ENCODE measurements at places on chromosomes 2 and 18. TPM values are rescaled to one million over a fixed set of nuclear protein-coding genes. Genes with fewer than 3 reads are reported as not detected.

- no peak overlapping the region for H3K27ac ChIP-seq
- no peaks in the 10 kb centered on the region for H3K36me3 ChIP-seq
- H3K4me1 ChIP-seq, result no peaks in the 10 kb centered on the region
- no peaks in the 10 kb centered on the region for H3K27me3 ChIP-seq
- H3K4me3 ChIP-seq, result no peak overlapping the region
- DNase-seq, result no peak
These were observed 106.5 kb upstream of the TEX51 start for GRCh38 chr2:126792186-126792585.

- peak; percentile 66 for DNase-seq
- no peak overlapping the region for H3K4me3 ChIP-seq
- H3K27ac ChIP-seq, result no peak overlapping the region
- no peaks in the 10 kb centered on the region for H3K36me3 ChIP-seq
- H3K4me1 ChIP-seq, result no peaks in the 10 kb centered on the region
These were observed 8.6 kb upstream of the MTCL1 start for GRCh38 chr18:8696749-8697211.

- no peaks in the 10 kb centered on the region for H3K4me1 ChIP-seq
- no peak overlapping the region for H3K27ac ChIP-seq
- peak; percentile 78 for DNase-seq
- H3K27me3 ChIP-seq, result no peaks in the 10 kb centered on the region
- no peak overlapping the region for H3K4me3 ChIP-seq
- H3K36me3 ChIP-seq, result no peaks in the 10 kb centered on the region
These were observed 833.8 kb upstream of the PIK3C3 start for GRCh38 chr18:41121116-41121826.

DNA sequence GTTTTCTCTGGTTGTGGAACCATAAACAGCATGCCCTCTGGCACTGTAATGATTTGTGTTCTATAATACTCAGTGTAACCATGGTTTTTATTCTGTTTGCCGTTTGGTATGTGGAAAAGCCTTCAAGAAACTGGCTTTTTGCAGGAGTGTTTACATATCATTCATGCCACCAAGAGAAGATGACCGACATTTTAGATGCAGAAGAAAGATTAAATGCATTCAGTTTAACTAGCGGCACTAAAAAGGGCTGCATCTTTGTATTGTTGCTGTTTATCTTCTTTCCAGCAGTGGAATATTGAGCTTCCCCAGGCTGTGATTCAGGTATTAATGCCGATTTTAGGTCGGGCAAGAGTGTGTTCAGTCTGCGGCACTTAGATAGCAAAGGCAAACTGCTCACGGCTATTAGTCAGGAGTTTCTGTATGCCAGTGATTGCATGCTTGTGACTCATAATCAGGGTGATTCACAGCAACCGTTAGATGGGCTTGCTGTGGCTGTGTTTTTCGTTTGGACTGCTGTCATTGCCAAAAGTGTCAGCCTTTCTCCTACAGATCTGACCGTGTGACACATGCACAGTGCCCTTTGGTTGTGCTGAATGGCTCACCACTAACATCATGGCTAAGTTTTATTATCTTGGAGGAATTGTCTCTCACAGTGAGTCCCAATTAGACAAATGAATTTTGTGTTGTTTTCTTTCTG is 479.7 kb downstream of the PARD3B start:
- peaks cover 13% of the 10 kb centered on the region for H3K4me1 ChIP-seq
- no peaks in the 10 kb centered on the region for H3K36me3 ChIP-seq
- no peak overlapping the region for H3K4me3 ChIP-seq
- H3K27me3 ChIP-seq, result no peaks in the 10 kb centered on the region
- H3K27ac ChIP-seq, result peak overlapping the region; percentile 44
- DNase-seq, result peak; percentile 96

DNA sequence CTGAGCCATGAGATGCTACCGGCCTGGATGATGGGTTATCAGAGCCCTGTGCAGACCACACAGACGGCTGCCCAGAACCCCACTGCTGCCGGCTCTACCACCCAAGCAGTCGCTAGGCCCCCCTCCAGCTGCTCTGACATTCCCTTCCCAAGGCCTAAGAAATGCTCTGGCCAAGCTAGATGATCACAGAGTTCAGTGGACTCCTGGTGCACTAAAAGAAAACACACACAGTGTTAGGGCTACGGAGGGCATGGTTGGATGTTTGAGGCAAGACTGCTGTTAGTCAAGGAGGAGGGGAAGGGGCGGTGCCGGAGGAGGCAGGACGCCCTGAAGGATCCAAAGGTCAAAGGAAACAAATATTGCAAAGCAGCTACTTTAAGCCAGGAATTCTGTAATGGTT is 174.5 kb downstream of the MYCN start:
- no peak overlapping the region for H3K27ac ChIP-seq
- H3K36me3 ChIP-seq, result no peaks in the 10 kb centered on the region
- H3K4me3 ChIP-seq, result no peak overlapping the region
- DNase-seq, result no peak
- no peaks in the 10 kb centered on the region for H3K27me3 ChIP-seq

- no peak overlapping the region for H3K4me3 ChIP-seq
- H3K36me3 ChIP-seq, result no peaks in the 10 kb centered on the region
- H3K27me3 ChIP-seq, result no peaks in the 10 kb centered on the region
- peak; percentile 65 for DNase-seq
These were observed 250.6 kb downstream of the EIPR1 start for GRCh38 chr2:3126911-3127621.

GRCh38 chr2:190636361-190636760 is 12.5 kb upstream of the NAB1 start:
- no peak overlapping the region for H3K4me3 ChIP-seq
- H3K4me1 ChIP-seq, result peaks cover 12% of the 10 kb centered on the region
- DNase-seq, result peak; percentile 70
- H3K27me3 ChIP-seq, result no peaks in the 10 kb centered on the region

GRCh38 chr2:81412681-81413080 is 1108.1 kb upstream of the LRRTM1 start:
- no peaks in the 10 kb centered on the region for H3K36me3 ChIP-seq
- no peak overlapping the region for H3K27ac ChIP-seq
- no peak overlapping the region for H3K4me3 ChIP-seq
- H3K4me1 ChIP-seq, result no peaks in the 10 kb centered on the region

RBM44 gene
- 0.14 TPM for polyA plus RNA-seq

KLHL29 gene
- polyA plus RNA-seq, result 4.6 TPM
